ENCODE measurements at places on chromosomes 12 and 14.

- peak; percentile 33 for DNase-seq
Observed at GRCh38 chr14:72892103-72892878, 1.6 kb downstream of the DPF3 start.

DNA sequence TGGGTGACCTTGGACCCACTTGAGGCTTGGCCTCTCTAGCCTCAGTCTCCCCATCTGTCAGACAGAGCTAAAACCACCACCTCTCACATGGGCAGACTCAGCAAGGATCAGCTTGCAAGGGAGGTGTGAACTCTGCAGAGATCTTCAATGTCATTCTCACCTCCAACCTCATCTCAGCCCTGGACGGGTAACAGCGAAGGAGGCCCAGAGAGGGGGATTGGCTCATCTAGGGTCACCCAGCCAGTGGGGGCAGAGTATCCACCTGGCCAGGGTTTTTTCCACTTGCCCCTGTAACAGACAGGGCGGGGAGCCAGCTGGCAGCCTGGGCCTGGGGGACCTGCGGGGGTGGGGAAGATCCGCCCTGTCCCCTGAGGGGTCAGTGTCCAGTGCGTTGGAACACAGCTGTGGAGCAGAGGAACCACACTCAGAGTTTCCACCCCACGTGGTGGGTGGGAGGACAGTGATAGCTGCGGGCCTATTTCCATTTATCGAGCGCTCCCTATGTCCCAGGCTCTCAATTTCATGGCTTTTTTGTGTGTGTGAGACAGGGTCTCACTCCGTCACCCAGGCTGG lies 27.4 kb downstream of the DTX1 start:
- no peak for DNase-seq

- DNase-seq: no peak
Observed at GRCh38 chr12:24950231-24950834, 1.4 kb upstream of the BCAT1 start.

- no peak for DNase-seq
Observed at GRCh38 chr12:77940567-77940966, 109.9 kb downstream of the NAV3 start.

- no peak for DNase-seq
Observed at GRCh38 chr12:14252697-14253096, 112.8 kb upstream of the ATF7IP start.

DNA sequence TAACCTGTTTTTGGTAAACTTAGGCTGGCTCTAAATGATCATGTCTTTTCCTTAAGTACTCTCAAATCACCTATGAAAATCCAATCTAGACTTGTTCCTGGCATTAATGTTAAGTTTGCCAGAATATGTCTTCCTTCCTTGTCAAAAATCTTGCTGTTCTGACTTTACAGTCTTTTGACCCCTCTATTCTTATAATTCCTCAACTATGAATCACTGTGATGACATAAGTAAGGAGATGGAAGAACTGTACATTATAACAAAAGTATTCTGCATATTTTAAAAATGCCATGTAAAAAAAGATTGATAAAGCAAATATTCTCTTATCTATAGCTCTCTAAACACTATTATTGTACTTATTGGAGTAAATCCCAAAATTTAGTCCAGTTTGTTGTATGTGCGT lies 51.4 kb upstream of the BAZ1A start:
- no peak for DNase-seq

DNA sequence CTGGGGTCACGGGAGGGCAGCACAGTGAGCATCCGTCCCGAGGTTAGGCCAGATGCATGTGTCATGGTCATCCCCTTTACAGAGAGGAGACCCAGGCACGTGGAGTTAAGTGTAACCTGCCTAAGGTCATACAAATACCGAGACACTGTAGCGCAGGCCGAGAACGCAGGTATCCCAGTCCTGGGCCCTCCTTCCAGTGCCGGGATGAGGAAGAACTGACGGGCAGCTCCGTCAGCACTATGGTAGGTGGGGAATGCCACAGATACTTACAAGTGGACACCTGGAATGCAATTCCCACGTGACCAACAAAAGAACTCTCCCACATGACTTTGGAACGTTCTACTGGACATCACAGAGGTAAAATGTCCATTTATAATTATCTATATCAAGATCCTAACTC lies 8.7 kb upstream of the TMEM229B start:
- no peak for DNase-seq

- DNase-seq: no peak
Observed at GRCh38 chr12:108337235-108338223, 1.6 kb downstream of the CMKLR1 start.

GRCh38 chr12:126944684-126945083 lies 1322.3 kb upstream of the TMEM132C start:
- DNase-seq: no peak

GRCh38 chr12:102479099-102479885 lies 1.1 kb downstream of the IGF1 start:
- DNase-seq: no peak

DNA sequence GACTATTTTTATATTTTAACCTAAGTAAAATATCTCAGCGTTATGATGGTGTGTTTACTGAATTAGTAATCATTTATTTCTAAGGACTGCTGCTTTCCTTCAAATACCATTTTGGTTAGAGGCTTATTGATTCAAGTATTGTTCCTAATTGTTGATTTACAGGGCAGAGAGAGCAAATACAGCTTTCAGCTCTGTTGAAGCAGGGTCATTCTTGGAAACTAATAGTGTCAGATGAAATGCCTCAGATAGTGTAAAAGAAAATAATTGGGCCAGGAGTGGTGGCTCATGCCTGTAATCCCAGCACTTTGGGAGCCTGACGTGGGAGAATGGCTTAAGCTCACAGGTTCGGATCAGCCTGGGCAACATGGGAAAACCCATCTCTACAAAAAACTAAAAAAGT lies 249.3 kb downstream of the FUT8 start:
- no peak for DNase-seq

DNA sequence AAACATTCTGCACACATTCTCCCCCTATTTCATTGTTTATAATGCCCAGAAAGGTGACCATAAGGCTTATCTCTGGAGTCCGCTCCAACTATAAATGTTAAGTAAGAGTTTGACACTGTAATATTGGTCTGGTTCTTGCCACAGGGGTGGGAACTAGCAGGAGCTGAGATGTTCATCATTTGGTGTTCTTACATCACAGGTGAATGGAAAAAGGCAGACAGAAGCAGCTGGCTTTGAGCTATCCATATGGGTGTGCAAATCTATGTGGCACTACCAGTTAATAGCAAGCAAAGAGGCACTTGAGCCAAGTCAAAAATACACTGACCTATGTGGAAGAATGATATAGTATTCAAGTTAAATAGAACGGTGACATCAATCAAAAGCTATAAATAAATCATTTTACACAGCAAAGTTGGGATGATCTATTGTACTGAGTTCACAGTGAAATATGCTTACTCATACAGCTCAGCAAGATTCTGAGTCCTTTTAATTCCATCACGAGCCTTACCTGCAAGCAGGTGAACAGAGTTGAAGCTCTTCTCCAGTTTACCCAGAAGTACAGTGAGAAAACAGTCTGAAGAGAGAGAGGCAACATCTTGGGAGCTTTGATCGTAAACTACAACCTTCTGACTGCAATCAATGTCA lies 43.2 kb downstream of the DUSP16 start:
- DNase-seq: no peak

DNA sequence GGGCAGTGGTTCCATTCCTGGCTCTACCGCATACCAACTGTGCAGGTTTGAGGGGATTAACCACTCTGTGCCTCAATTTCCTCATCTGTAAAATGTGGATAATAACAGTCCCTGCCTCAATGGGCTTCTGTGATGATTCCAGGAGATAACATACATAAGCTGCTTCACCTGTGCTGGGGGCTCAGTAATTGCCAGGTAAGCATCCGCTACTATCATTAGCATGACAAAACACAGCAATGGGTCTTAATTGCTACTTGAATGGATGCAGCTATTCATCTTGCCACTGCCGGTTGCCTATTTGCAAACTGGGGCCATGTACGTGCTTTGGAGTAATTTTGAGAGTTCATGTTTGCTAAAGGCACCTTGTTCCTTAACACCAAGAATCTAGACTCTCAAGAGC lies 132.6 kb downstream of the TMEM132D start:
- no peak for DNase-seq

DNA sequence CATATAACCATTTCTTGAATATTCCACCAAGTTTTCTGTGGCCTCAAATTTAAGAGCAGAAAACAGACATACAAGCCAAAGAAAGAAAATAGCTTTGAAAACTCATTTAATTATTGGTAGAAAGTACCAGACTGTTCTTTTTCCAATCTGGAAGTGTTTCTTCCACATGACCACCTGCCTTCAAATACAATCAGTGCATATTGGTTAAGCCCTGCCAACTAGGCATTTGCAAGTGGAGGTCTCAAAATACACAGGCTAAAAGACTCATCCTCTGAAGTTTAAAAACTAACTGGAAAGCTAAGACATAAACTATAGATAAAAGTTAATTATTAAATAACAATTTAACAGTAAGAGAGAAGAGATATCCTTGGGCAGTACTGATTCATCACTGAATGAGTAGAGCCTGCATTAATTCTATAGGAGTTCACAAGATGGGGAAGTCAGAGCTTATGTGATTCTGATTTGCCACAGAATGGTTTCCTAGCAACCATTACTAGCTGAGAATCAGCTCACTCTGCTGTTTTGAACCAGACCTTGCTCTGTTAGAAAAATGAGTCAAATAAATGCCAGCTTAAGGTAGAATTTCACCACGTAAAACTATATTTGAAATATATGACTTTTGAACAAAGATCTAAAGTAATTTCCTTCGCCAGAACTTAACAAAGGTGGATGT lies 433.8 kb downstream of the FUT8 start:
- DNase-seq: no peak

GRCh38 chr14:74891870-74892269 lies 10.2 kb downstream of the DLST start:
- DNase-seq: no peak

GRCh38 chr12:19847294-19848059 lies 408.2 kb downstream of the AEBP2 start:
- DNase-seq: no peak

DNA sequence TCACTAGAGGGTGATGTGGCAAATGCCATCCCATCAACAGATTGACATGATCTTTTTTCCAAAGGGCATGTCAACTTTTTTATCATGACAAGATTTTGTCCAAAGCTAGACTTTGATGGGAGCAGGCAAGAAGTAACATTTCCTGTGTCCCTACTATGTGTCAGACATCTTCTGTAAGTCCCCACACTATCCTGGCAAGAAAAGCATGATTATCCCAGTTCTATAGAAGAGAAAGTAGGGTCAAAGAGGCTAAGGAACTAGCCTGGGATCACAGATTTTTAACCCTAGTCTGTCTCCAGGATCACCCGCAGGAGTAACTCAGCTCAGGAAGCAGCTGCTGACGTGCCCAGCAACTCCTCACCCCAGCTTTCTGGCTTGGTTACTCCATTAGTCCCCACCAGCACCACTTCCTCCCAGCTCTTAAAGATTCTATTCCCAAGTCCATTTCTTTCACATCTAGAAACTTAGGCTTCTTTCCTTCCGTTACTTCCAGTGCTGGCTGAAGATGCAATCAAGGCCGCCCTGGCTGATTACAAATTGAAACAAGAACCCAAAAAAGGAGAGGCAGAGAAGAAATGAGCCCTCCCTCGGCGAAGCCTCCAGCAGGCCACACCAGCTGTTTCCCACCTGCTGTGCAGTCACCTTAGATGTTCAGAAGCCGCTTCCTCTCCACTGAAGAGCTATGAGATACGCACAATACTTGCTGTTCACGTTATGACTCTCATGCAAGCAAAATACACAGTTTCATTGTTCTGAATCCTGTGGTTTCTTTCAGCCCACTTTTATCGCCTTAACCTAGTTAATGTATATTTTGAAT lies 6.2 kb downstream of the ISCU start:
- no peak for DNase-seq

DNA sequence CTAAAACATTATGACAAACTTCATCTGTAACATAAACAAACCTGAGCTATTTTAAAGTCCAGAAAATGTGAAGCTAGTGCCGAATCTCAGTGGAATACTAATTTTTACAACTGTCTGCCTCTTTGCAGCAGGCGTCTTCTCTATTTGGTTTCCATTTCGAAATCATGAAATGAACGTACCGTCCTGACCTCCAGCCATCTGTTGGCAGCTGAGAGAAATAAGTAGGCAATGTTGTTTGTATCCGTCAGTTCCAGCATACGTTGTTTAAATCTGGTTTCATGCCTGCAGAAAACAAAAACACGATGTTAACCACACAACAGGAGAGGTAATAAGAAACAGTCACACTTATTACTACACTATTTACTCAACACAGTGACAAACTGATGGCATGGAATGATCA lies 54.3 kb upstream of the KCNJ8 start:
- no peak for DNase-seq

DNA sequence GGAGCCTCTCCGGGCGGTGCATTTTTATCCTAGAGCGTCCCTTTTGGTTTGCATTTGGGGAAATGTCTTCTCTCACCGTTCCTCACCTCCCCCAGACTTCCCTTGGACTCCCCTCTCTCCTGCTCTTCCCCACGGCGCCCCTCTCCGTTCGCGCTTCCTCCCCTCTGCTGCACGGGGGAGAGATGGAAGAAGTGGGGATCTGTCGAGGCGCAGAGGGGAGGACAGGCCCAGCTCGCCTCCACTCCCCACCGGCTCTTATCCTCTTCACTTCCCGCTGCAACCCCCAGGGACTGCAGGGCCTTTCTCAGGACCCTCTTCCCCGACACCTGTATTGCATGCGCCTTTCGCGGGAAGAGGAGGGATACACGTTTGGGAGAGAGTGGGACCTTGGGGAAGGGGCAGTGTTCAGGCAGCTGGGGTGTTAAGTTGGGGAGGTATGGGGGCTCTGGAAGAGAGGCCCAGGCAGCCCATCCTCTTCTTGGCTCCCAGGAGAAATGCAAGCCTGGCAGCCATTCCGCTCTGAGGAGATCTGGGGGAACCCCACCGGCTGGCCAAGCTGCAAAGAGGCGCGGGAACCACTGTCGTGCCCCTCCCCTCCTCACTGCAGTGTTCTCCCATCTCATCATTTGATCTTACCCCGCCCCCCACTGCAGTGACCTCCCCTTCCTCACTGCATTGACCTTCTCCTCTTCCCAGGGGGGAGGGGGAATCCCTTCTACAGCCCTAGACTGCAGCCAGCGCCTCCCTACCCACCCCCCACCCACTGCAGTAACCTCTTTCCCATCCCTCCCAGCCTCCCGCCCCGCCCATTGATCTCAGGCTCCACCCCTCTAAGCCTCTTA lies 788 bp downstream of the ENO2 start:
- DNase-seq: no peak

DNA sequence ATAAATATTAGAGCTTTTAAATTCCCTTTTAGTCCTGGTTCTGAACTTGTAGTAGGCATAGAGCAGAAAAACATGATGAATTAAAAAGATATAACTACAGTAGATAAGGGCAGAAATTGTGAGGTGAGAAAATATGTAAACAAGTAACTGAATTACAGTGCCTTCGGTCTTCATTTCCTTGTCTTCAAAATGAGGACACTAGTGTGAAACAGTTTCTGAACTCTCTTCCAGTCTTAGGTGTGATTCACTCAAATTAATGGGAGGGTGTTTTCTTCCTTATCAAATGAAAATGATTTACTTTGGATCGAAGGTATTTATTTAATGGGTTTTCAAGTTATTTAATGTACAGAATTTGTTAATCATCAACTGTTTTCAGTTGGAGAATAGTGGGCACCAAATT lies 1.5 kb downstream of the FGD4 start:
- no peak for DNase-seq

Data from spinal cord (tissue), 10 donors.